ENCODE measurements at places on chromosomes 4 and X. TPM values are rescaled to one million over a fixed set of nuclear protein-coding genes. Genes with fewer than 3 reads are reported as not detected.

Gene MTMR8
- 4.3 TPM for total RNA-seq

DNA sequence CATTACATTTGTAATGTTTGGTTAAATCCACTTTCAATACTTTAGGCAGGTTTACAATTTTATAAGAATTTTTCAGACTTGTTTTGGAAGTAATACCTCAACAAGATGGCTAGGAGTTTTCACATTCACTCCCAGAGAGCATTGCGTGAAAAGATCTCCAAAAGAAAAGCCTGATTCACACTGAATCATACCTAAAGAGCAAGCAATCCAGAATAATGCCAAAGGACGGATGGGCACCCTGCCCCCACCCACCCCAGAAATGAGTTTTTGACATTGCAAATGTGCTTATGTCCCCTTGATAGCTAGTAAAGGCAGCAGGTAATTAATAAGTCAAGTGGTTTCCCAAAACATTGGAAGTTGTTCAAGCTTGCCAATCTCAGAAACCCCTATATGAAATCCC is 557.7 kb upstream of the TENM3 start:
- no peak for DNase-seq

DNA sequence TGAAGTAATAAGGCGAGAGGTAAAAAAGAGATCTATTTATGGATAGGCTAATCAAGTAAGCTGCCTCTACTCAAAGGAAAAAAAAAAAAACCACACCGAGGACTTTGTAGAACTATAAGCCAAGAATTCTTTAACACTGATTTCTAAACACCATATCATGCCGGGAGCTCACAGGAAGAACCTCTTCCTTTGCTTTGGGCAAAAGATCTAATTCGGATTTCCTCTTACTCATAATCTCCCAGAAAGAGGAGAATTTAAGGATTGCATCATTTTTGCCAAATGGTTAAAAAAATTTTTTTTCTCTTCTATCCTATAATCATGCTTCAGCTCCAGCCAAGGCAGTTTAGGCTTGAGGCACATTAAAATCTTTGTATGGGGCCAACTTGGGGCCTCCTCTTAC is 95.5 kb downstream of the ZNF827 start:
- DNase-seq = no peak

DNA sequence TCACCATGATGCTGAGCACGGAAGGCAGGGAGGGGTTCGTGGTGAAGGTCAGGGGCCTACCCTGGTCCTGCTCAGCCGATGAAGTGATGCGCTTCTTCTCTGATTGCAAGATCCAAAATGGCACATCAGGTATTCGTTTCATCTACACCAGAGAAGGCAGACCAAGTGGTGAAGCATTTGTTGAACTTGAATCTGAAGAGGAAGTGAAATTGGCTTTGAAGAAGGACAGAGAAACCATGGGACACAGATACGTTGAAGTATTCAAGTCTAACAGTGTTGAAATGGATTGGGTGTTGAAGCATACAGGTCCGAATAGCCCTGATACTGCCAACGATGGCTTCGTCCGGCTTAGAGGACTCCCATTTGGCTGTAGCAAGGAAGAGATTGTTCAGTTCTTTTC is 4.0 kb downstream of the HNRNPH2 start:
- DNase-seq = no peak

Gene DIPK2B
- total RNA-seq = 12.7 TPM

Gene SLC25A14
- total RNA-seq = 11.1 TPM

DNA sequence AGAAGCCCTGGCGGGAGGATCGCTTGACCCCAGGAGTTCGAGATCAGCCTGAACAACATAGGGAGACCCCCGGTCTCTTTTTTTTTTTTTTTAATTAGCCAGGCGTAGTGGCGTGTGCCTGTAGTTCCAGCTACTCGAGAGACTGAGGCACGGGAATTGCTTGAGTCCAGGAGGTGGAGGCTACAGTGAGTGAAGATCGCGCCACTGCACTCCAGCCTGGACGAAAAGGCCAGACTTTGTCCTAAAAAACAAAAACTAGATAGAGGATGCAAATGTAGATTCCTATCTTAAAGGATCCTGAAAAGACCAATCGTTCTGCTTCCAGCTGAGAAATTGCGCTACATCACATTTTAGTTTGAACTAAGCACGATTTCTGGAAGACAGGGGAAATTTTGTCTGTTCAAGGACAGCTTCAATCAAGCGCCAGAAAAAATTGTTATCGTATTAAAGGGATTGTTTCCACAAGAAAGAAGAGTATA is 627 bp upstream of the HSD17B11 start:
- no peak for DNase-seq

DNA sequence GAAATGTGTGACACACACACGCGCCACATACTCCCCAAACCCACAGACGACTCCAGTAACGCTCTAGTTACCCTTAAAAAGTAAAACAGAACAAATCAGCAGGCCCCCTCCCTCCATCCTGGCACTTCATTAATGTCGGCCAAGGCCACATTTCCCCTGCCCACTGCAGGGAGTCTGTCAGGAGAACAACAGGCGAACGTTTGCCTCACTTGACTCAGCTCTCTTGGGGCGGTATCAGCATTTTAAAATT is 671 bp upstream of the FHIP1A start:
- DNase-seq = no peak

GRCh38 chr4:178448372-178449035 is 1006.3 kb upstream of the AGA start:
- no peak for DNase-seq

GRCh38 chr4:40484346-40485090 is 145.1 kb downstream of the RBM47 start:
- no peak for DNase-seq

- no peak for DNase-seq
These were observed 12.4 kb downstream of the PPID start for GRCh38 chr4:158710814-158711213.

DNA sequence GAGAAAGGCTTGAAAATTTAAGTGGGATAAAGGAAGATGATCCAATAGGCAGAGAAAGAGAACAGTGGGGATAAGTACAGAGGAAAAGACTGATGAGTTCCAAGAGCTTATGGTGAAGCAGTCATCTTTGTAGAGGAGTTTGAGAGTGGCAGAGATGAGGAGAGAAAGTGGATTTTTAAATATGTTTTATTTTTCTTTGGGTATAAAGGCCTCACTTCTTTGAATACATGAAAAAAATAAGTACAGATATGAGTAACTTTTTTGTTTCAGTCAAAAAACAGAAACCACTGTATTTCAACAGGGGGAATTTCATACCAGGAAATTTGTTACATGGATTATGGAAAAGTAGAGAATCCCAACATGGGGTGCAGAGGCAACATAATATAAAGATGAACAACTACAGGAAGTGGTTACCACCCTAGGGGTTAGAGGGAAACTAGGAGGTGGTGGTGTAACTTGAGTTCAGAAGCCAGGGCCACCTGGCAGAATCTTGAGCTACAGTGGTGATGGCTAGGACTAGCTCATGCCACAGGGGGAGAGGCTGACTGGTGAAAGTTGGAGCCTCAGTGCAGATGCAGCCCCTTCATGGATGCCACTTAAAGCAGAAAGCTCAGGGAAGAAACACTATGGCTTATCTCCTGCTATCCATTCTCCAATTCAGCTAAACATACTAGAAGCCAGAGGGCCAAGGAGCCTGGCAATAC is 3.4 kb upstream of the CYBB start:
- DNase-seq = no peak

Data from sigmoid colon (tissue), 7 donors.